Fibroblast of upper back skin (primary cell): ENCODE measurements at places on chromosomes 7 and 10.

- DNase-seq: no peak
These were observed 35.2 kb downstream of the SEMA3A start for GRCh38 chr7:84159435-84159834.

DNA sequence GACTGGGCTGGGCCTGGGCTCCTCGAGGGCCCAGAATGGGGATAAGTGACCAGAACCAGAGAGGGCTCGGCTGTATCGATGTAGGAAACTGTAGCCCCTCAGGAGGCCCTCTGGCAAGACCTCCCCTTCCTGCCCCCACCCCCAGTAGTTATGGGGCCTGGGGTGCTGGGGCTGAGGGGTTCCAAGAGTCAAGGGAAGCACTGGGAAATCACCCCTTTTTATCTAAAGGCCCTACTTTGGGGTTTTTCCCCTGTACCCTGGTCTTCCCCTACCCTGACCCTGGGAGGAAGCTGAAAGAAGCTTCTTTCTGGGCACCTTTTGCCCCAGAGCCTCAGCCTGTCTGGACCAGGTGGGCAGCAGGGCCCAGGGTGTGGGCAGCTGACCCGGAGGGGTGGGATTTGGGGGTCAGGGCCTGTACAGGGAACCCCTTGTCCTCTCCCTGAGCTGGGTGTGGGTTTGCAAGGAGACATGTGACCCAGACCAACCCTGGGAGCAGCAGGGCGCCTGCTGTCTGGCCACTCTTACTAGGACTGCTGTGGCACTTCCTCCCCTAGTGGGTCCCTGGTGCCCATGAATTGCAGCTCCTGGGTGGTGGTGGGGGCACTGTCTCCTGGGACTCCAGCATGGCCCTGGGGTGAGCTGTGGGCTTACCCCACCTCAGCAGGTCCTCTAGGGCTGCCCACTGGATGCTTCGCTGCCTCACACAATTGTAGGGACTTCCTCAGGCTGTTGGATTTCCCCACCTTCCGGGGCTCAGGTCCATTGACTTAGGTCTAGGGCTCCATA is 1.5 kb downstream of the IRF5 start:
- DNase-seq: no peak

DNA sequence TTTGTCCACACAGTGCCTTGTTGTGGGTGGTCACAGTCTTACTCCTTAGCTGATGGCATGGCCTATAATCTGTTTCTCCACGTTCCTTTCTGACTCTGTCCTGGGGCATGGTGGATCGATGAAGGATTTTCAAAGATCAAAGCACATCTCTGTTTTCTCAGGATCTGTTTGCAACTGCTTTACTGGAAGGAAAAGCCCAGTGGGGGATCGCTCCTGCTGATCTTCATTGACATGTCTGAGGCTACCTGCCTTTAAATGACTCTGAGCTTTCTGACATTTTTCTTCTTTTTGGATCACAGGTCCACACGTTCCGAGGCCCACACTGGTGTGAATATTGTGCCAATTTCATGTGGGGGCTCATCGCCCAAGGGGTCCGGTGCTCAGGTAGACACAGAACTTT is 68.0 kb upstream of the PRR15 start:
- DNase-seq: no peak

- DNase-seq: no peak
These were observed 637 bp downstream of the MICU1 start for GRCh38 chr10:72625276-72625607.

- no peak for DNase-seq
These were observed 6.5 kb upstream of the SSBP1 start for GRCh38 chr7:141731476-141732149.

DNA sequence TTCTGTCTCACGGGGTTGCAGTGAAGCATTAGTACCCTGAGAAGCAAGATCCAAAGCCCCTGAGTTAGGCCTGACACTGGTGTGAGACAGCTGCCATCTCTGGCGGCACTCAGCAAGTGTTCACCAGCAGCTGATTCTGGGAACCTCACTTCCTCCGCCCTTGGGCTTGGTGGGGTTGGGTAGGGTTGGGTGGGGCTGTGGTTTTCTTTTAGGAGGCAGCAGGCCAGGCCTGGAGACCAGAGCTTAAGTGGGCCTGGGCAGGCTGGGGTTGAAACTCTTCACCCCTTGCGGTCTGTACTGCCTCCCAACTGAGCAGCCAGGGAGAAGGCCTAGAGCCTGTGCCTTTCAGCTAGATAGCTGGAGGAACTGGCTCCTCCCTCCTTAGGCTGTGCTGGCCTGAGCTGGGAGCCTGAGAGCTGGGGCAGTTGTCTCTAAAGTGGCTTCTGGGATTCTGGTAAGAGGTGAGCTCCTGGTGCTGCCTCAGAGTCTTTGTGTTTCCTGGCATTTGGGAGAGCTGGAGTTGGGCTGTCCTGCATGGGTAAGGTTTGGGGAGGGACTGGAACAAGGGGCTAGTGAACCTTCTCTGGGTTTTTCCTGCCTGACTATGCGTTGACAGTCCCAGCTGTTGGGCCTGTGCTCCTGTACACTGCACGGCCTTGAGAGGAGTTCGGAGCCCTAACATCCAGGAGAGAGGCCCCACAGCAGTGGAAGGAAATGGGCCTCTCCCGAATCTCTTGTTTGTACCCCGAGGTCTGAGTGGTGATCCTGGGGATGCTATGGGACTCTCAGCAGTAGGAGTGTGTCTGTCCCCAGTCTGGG is 5.1 kb downstream of the TSPAN14 start:
- DNase-seq: peak; percentile 40

DNA sequence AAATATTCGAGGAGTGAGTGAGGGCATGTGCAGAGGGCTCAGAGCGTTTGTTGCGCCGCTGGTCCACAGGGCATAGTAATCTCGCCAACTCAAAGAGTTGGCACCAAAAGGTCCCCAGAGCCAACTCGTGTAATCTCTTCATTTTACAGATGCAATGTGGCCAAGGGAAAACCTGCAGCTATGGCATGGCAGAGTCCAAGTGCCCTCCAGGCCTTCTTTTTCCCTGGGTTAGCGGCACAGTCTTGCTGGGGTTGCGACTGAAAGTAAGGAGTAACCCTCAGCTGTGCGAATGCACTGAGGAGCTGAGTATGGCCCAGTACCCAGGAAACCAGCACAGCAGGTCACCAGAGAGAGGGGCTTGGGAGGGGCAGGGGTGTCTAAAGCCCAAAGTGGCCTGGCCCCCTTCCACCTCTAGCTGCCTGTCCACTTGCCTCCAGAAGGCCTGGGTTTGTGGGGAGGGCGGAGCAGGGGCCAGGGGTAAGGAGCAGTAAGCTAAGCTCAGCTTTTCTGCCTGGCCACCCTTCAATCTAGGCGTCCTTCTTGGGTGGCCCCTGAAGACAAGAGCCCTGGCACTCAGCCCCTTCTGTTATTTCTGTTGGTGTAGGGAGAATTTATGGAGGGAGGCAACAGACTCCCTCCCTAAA is 3.3 kb upstream of the GAD2 start:
- no peak for DNase-seq

GRCh38 chr10:22503315-22504088 is 158.2 kb downstream of the SPAG6 start:
- DNase-seq: no peak

DNA sequence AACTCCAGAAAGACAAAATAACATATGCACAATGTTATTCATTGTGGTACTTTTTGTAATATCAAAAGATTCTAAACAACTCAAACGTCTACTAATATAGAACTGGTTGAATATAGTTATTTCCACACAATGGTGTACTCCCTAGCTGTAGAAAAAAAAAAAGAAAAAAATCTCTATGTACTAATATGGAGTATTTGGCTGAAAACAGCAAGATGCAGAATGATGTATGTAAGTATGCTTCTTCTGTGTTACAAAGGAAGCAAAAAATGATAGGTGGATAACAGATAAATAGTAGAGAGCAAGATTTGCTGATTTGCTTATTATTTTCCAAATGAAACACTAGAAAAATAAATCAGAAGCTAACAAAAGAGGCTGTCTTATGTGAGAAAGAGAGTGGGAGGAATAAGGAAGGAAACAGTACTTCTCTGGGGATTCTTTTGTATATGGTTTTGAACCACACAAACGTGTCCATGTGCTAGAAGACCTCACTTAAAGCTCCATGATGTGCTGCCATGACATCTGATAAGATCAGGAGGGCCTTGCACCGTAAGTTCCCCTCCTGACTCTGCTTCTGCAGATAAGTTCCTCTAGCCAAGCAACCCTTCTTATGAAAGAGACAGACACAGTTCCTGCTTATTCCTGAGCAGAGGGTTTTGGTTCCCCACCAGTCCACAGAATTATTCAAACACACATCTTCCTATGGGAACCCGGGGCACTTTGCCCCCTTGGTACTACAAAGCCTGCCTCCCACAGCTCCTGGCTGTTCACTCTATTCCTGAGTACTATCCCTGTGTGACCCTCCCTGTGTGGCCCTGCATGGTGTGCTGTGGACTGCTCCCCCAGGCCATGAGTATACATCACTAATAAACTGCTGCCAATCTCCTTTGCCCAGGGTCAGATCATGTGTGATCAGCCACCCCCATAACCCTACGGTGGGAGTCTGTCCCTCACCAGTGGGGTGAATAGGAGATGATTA is 159.1 kb downstream of the CCDC71L start:
- DNase-seq: no peak

- no peak for DNase-seq
These were observed 54.7 kb upstream of the LANCL2 start for GRCh38 chr7:55310287-55311025.

DNA sequence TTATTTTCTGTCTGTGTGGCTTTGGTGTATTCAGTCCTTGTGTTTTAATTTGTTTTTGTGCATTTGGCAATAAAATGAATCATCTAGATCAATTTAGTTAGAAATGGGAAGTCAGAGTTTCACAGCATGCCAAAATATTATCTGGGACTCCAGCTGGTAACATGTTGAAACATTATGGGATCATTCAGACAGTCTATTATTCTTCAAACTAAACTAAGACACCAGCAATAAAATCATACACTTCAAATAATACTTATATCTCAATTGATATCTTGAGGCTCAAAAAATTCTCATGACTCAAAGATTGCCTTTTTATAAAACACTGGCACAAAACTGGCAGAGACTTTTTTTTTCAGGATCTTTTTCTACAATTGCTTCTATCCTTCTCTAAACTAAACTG is 5.8 kb upstream of the RP9 start:
- DNase-seq: no peak

DNA sequence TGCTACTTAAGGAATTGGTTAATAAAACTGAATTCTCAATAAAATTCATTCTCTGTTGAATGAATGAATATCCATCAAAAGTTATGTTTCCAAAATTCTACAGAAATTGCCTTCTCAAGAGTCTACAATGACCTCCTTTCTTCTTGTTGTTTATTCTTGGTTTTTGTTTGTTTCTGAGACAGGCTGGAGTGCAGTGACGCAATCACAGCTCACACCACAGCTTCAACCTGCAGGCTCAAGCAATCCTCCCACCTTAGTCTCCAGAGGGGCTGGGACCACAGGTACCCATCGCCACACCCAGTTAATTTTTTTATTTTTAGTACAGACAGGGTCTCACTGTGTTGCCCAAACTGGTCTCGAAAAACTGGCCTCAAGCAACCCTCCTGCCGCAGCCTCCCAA is 97.6 kb downstream of the LMBR1 start:
- no peak for DNase-seq

GRCh38 chr7:137539111-137539715 is 195.7 kb upstream of the PTN start:
- DNase-seq: peak; percentile 89

DNA sequence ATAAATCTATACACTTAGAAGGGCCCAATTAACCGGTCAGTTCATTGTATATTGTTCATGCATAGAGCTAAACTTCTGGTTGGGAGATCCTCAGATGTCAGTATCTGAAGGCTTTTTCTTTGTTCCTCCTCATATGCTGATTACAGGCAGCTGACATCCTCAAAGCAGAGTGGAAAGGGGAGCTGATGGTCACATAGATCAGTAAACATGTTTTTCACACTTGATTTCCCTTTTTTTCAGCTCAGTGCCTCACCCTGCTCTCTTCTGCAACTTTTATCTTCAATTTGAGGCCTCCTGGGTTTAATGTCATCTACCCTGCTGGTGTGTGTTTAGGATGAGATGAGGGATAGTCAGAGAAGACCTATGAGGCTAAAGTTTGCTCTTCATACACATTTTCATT is 297.9 kb upstream of the FZD1 start:
- no peak for DNase-seq

DNA sequence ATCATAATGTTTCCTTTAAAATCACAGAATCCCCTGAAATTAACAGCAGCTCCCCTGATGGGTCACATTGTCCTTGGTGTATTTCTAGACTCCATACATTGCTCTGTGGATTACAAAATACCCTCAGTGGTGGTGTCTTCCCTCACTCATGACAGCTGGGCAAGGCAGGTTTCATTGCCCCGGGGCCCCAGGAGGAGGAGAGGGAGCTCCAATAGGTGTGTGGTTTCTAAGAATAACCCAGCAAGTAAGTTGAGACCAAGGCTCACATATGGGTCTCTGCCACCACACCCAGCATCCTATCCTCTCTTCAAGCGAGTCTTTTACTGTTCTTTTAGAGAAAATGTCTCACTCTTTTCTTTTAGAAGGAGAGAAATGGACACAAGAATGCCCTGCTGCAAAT is 63.6 kb downstream of the PKD1L1 start:
- DNase-seq: no peak

GRCh38 chr10:71679425-71679824 is 40.2 kb downstream of the C10orf105 start:
- DNase-seq: no peak

DNA sequence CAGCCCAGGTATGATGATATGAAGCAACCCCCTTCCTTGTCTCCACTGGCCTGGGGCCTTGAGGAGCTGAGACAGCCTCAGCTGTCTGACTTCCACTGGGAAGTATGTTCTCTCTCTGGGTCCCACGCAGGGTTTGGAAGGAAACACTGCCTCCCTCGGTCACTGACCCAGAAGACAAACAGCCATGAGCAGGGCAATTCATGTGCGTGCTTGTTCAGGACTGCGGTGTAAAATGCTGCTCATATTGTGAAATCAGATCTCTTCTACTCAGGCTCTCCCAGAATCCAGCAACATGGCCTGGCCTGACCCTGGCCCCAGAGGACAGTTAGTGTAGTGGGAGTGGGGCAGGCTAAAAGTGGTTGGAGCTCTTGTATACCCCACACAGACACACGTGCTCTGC is 2.8 kb downstream of the CLCN1 start:
- peak; percentile 68 for DNase-seq

DNA sequence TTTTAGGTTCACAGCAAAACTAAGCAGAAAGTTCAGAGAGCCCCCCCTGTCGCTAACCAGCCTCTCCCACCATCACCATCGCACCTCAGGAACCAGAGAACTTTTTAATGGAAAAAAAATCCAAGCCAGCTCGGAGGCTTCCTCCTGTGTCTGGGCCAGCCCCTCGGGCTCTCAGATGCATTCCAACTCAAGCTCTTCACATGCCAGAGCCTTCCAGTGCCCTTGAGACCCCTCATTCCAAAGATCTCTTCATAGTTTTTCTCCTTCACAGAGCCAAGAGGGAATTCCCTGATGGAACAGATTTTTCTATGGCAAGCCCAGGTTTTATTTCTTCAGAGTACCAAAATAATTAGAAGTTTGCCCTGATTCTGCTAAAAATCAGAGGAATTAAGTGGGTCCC is 153.4 kb upstream of the LANCL2 start:
- DNase-seq: peak; percentile 49

DNA sequence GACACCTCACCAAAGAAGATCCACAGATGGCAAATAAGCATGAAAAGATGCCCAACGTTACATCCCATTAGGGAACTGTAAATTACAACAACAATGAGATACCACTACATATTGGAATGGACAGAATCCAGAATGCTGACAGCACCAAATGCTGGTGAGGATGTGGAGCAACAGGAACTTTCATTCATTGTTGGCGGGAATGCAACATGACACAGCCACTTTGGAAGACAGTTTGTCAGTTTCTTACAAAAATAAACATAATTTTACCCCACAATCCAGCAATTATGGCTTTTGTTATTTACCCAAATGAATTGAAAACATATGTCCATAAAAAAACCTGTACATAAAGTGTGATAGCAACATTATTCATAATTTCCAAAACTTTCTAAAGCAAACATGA is 176.8 kb downstream of the C7orf25 start:
- DNase-seq: peak; percentile 26
